Activated T-helper 2 cell treated with anti-CD3 and anti-CD28 coated beads, Interferon-gamma antibody, Interleukin-2, Interleukin-4, amounts not matched to agents 10 μg/mL and 5 μg/mL and 100 μg/mL, durations not matched to agents 14 hours and 24 hours and 36 hours (primary cell): ENCODE measurements at places on chromosomes 4 and X. TPM values are rescaled to one million over a fixed set of nuclear protein-coding genes. Genes with fewer than 3 reads are reported as not detected.

The QDPR gene
- total RNA-seq = 28.2 and 34.3 TPM in 2 replicates

The TADA2B gene
- 12.9 and 13.3 TPM in 2 replicates for total RNA-seq

The F9 gene
- not detected in 2 replicates for total RNA-seq

The CDX4 gene
- total RNA-seq = not detected in 2 replicates

The TMEM150C gene
- not detected in 2 replicates for total RNA-seq

The TCP11X2 gene
- total RNA-seq = not detected in 2 replicates

The PLAC8 gene
- total RNA-seq = 31.5 and 41.8 TPM in 2 replicates

The RPS6KA6 gene
- total RNA-seq = 0.14 and 0.27 TPM in 2 replicates

The ARHGAP36 gene
- not detected in 2 replicates for total RNA-seq

The MOB1B gene
- 27.0 and 28.1 TPM in 2 replicates for total RNA-seq

The ABLIM2 gene
- total RNA-seq = 0.32 and 0.60 TPM in 2 replicates

The UBE2A gene
- total RNA-seq = 60.6 and 61.6 TPM in 2 replicates

The MAGEC2 gene
- total RNA-seq = not detected in 2 replicates

The EPGN gene
- not detected in 2 replicates for total RNA-seq

The C1GALT1C1 gene
- 24.5 and 25.0 TPM in 2 replicates for total RNA-seq

The MAMLD1 gene
- 12.9 and 18.4 TPM in 2 replicates for total RNA-seq

The NHSL2 gene
- 0.41 and 0.43 TPM in 2 replicates for total RNA-seq

The PRR27 gene
- not detected in 2 replicates for total RNA-seq
